ENCODE measurements at places on chromosomes 7 and 10.
A peak's percentile ranks its signal among the peaks of the same experiment; 100 is the strongest.

GRCh38 chr10:34576797-34577196 lies 238.3 kb downstream of the PARD3 start:
- DNase-seq: no peak

- no peak for DNase-seq
Measured at GRCh38 chr7:88522771-88523293, 216.1 kb upstream of the STEAP4 start.

- DNase-seq: no peak
Measured at GRCh38 chr7:151339651-151340382, 1.8 kb upstream of the NUB1 start.

- DNase-seq: no peak
Measured at GRCh38 chr7:78176171-78176570, 377.6 kb downstream of the PHTF2 start.

GRCh38 chr7:78939669-78940068 lies 513.8 kb downstream of the MAGI2 start:
- no peak for DNase-seq

DNA sequence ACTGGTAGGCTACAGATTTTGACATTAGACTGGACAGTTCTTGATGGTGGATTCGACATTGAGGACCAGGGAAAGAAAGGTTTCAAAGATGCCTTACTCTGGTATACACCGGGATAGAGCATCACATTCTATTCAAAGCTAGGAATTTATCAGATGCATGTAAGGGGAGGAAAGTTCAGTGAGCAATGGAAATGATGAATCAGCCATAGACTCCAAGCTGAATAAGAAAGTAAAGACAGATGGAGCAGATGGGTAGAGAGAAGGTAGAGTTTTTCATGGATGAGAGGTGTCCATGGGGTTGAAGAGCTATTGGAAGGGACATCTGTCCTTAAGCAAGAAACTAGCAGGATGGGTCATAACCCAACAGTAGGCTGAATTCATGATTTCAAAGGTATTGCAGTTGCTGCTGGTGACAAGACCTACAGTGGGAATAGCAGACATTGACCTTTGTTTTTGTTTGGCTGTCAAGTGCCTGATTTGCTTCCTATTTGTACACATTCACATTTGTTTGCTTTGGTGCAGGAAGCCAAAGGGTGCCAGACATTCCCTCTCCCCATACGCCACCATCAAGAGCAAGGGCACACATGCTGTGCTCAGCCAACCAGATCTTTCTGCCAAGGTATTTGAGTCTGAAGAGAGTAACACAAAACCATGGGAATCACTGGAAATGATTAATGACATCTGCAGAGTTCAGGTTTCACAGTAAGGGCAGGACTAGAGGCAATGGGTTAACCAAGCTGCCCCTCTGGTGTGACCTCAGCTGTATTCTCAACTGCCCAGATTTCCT lies 8.6 kb upstream of the CACUL1 start:
- DNase-seq: no peak

GRCh38 chr7:46569133-46569465 lies 648.0 kb upstream of the IGFBP3 start:
- DNase-seq: no peak

DNA sequence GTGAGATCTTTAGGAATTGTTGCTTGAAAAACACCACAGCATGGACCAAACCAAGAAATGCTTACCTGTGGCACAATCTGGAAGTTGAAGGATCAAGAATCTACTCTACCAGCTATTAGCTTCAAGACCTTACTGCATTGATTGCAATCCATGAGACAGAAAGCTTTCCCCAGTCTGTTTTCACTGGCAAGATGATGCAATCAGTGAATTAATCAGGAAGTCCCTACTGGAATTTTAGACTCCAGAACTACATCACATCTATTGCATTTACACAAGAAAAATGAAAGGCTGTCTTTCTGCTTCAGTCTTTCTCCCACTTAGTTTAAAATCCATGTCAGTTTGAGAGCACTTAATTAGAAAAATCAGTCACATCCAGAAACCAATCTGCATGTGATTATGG lies 191.7 kb downstream of the TFEC start:
- DNase-seq: no peak

- no peak for DNase-seq
Measured at GRCh38 chr7:4208086-4208485, 474.0 kb upstream of the FOXK1 start.

GRCh38 chr7:32034052-32034451 lies 36.2 kb downstream of the PDE1C start:
- DNase-seq: no peak

DNA sequence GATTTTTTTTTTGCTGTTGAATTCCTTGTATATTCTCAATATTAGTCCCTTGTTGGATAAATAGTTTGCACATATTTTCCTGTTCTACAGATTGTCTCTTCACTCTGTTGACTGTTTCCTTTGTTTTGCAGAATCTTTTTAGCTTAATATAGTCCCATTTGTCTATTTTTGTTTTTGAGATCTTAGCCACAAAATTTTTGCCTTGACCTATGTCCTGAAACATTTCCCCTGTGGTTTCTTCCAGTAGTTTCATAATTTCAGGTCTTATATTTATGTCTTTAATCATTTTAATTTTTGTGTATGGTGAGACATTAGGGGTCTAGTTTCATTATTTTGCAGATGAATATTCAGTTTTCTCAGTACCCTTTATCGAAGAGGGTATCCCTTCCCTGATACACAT lies 92.7 kb downstream of the LANCL2 start:
- no peak for DNase-seq

GRCh38 chr10:77554996-77555397 lies 82.6 kb downstream of the KCNMA1 start:
- DNase-seq: no peak

- peak; percentile 47 for DNase-seq
Measured at GRCh38 chr7:143214789-143215679, 6.8 kb upstream of the TAS2R40 start.

GRCh38 chr7:99375070-99375807 lies 709 bp downstream of the ARPC1B start:
- DNase-seq: peak; percentile 57

- no peak for DNase-seq
Measured at GRCh38 chr7:21616091-21616490, 73.3 kb downstream of the DNAH11 start.

DNA sequence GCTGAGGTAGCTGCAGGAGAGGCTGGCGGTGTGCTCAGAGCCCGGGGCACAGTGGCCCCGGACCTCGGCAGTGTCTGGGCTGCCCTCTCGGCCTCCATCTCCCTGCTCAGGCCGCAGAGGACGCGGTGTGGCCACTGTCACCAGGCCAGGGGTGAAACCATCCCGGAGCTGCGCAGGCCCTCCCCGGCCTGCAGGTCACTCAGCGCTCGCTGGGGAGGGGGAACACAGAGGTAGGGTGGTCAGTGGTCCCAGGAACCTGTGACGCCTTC lies 49.8 kb upstream of the DAGLB start:
- no peak for DNase-seq

DNA sequence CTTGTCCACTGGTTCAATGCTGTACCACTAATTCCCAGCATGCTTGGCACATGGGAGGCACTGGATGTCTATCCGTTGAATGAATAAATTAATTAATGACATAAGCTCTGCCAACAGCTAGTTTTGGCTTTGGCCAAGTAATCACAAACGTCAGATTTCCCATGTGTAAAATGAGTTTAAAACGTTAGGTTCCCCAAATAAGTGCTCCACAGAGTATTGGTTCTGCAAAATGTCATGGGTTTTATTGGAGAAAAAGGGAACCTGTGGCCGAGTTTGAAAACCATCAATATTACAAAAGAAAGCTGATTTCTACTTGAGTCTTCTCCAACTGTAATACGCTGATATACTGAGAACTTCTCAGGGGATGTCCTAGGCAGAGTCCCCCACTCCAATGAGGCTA lies 23.2 kb downstream of the ELMO1 start:
- DNase-seq: no peak

Measured in stimulated activated CD4-positive, alpha-beta T cell treated with anti-CD3 and anti-CD28 coated beads, Interleukin-1b, Interleukin-23, amount 100 ng/mL, for 4 hours (primary cell).